Renal cortical epithelial cell (primary cell): ENCODE measurements at places on chromosomes 7 and 10. TPM values are rescaled to one million over a fixed set of nuclear protein-coding genes. Genes with fewer than 3 reads are reported as not detected.

ARHGEF5 gene
- total RNA-seq = 15.6 and 34.1 TPM in 2 replicates

CLEC5A gene
- not detected in 2 replicates for total RNA-seq

MYOZ1 gene
- total RNA-seq = 0.87 and 1.0 TPM in 2 replicates

AMZ1 gene
- total RNA-seq = 3.5 and 14.2 TPM in 2 replicates

ZNF485 gene
- total RNA-seq = 3.3 and 5.2 TPM in 2 replicates

NEUROD6 gene
- total RNA-seq = not detected in 2 replicates

PCLO gene
- total RNA-seq = 0.35 and 5.2 TPM in 2 replicates

SYT15 gene
- total RNA-seq = 1.0 TPM in 1 of 2 replicates, not detected in the other

AEBP1 gene
- total RNA-seq = 3.5 and 19.0 TPM in 2 replicates

EGFR gene
- total RNA-seq = 50.2 and 97.1 TPM in 2 replicates

SPDYE9 gene
- not detected in 2 replicates for total RNA-seq
